ENCODE measurements at places on chromosomes 4 and X.

DNA sequence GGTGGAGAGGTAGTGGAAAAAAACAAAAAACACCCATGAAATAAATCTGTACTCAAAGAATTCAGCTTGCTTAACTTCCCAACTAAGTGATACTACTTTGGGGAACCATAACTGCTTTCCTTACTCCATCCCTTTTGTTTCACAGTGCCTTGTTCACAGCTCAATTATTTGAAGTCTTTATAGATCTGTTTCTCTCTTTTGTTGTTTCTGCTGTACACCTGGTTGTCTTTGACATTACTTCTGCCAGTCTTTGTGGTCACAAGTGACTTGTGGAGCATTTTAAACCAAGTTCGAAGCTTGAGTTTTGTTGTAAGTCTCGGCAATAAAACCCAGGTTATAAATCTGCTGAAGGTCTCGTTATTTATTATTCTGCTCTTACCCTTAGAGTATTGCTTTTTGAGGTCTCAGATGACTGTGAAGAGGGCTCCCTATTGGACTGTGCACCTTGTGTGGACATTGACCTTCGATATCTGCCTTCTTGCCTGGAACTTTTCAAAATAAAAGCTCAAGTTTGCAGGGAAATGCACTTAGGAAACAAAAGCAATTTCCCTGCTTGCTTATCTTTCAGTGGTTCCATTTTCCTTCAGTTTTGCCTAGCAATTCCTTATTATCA is 59.8 kb downstream of the ANK2 start:
- no peak for DNase-seq

DNA sequence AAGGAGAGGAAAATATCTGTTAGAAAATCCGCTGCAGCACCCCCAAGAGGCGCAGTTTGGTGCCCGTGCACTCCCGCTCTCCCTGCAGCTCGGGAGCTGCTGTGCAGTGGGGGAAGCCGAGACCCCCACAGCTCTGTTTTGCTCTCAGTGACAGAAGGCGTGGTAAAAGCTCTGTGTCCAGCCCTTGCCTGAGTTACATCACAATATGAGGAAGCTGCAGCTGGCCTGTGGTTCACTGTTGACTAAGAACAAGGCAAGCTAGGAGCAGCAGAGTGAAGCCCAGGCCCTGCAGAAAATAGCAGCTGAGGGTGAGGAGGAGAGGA is 88.5 kb upstream of the ADRA2C start:
- no peak for DNase-seq

GRCh38 chrX:17521871-17522693 is 147.1 kb downstream of the NHS start:
- no peak for DNase-seq

- DNase-seq, result no peak
Measured at GRCh38 chr4:124964251-124964650, 251.7 kb upstream of the ANKRD50 start.

DNA sequence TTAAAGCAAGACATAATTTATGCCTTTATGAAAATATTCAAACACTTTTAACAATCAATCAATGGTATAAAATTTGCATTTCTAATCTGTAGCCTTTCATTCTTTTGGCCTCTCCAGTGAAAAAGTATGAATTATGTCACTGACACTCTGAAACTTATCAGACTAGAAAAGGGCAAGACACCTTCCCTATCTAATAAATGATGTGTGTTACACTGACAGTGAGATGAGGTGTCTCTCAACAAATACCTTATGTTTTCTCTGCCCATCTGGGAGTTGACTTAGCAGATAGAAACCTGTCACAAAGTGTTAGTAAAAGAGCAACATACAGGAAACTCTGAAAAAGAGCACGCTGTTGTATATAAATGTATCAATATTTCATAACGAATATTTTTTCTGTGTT is 94.2 kb upstream of the TECRL start:
- no peak for DNase-seq

DNA sequence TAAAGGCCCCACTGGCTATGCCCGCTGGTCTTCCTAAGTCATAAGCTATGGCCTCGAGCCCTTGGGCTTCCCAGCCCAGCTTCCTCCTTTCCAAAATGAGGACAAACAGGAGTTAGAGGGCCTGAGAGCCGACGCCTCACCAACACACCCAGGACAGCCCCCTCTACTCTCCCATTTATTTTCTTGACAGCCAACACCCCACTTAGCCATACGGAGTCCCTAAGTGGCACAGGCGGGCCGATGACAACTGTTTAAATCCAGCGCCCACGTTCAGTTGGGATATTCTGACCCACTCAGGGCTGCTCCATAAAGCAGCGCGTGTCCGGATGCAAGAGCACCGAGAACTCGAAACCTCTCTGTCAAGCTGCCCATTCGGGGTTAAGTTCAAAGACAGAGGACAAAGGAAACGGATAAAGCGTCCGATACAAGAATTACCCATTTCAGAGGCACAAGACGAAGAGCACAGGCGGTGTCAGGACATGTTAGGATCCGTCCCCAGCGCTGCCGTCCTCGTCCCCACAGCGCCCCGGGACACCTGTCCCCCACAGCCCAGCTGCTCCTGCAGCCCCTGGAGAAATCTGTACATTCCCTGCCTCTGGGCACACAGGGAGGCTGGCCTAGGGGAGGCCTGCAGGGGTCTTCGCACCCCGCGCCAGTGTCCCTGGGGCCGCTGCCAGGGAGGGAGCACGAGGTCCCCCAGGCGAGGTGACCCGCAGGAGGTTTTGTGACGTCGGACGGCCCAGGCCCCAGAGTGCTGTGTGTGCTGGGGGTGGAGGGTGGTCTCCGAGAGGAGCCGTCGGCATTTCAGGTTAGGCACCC is 1.2 kb downstream of the PRKX start:
- peak; percentile 21 for DNase-seq

- DNase-seq, result no peak
Measured at GRCh38 chrX:13305108-13305507, 14.7 kb downstream of the ATXN3L start.

Measured in hematopoietic multipotent progenitor cell treated with erythropoietin and hydrocortisone succinate and interleukin-3 and kit ligand, for 8 days (in vitro differentiated cells).